Cardiac fibroblast (primary cell): ENCODE measurements at places on chromosomes 2 and 18.

DNA sequence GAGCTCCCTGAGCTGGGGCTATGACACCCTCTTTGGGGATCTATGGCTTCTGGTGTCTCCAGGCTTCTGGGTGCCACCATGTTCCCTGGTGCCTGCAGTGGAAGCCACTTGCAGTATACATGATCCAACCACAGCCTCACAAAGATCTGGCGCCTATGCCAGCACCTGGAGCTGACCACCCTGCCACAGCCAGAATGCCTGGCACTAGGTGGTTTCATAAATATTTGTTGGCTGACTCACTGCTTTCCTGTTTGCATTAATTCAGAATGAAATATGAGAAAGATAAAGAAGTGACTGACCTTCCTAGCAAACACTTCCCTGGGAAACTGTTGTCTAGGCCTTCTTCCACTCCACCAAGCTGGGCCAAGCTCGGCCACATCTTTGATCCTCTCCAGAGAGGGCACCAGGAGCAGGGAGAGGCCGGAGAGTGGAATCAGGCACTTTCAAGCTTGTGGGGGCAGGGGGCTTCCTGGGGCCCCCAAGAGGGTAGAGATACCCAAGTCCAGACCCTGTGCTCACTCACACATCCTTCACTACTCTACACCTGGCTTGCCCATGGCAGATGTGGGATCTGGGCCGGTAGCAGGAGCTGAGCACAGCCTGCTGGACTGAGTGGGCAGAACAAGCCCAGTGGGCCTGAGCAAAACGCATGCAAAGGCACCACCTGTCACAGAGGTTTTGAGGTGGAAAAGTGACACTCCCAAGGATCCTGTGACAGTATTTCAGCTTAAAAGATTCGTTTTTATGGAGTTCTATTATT lies 565.7 kb downstream of the SLC4A3 start:
- DNase-seq = no peak

GRCh38 chr2:181128199-181128598 lies 147.8 kb downstream of the UBE2E3 start:
- no peak for DNase-seq

GRCh38 chr2:164719996-164720941 lies 99.0 kb upstream of the GRB14 start:
- DNase-seq = peak; percentile 57

DNA sequence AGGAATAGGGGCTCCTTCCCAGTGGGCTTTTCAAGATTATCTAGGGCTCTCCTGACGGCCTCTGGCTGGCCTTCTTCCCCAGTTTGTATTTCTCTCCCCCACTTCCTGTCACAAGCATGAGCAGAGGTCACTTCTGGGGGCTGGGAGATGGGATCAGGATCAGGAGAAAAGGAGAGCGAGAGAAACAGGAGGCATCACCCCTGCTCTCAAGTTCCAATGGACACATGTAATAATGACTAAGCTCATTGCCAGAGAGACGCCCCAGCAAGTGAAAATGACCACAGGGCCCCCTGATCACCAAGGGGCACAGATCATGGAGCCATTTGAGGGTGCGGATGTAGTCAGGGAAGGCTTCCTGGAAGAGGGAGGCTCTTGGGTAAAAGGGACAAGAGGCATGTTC lies 92.1 kb downstream of the SMAD7 start:
- no peak for DNase-seq

- no peak for DNase-seq
Observed at GRCh38 chr2:241733391-241734207, 831 bp upstream of the D2HGDH start.

GRCh38 chr2:140797718-140798117 lies 1333.1 kb downstream of the LRP1B start:
- DNase-seq = no peak
